ENCODE measurements at places on chromosomes 1 and 21.

- no peak for DNase-seq
Observed at GRCh38 chr21:23963454-23963853, 1643.8 kb downstream of the MRPL39 start.

- no peak for DNase-seq
Observed at GRCh38 chr1:22828484-22829308, 118.1 kb downstream of the EPHB2 start.

- peak; percentile 14 for DNase-seq
Observed at GRCh38 chr1:29736582-29737188, 500.4 kb downstream of the PTPRU start.

DNA sequence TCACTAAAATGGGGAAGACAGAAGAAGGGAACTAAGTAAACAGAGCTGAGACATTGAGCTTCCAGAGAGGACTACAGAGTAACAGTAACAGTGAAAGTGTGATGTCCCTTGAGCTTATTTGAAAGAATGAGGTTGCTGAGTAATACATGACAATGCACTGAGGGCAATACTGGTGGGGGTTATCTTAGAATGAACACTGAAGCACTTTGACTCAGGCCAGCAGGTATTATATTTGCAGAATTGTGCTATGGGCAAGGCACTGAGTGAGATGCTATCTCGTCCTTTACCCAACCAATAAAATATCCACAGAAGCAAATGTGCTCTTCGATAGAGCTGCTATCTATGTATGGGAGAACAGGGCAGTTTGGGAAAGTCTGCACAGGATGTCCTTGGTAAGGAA, 133.2 kb downstream of the DISP1 start:
- no peak for DNase-seq

DNA sequence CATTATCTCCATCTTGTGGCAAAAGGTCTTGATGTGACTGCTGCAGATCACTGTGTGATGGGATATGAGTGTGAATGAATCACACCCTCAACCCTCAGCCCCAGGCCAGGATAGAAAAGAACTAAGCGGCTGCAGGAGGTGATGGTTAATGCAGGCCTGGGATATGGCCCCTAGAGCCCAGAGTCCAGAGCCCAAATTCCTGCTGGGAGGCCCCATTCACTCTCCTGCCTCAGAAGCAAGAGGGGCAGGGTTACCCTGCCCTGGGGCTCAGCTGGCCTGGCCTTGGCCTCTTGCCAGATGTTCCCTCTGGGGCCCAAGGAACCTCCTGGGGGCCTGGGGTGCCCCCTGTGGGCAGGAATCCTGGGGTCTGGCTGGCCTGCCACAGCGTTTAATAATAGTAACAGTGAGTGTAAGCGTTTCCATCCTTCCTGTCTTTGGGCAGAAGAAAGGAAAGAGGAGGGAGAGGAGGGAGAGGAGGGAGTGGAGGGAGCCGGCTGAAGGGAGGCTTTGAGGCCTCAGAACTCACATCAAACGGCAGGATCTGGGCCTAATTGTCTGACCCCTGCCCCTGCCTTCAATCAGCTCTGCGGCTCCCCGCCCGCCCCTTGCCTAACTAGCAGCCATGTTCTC, 26.2 kb downstream of the DMAP1 start:
- DNase-seq: peak; percentile 39

GRCh38 chr1:223886516-223886921, 40.8 kb upstream of the TP53BP2 start:
- no peak for DNase-seq

- no peak for DNase-seq
Observed at GRCh38 chr21:43865540-43866259, 677 bp downstream of the AGPAT3 start.

- DNase-seq: no peak
Observed at GRCh38 chr1:111199329-111199728, 1.1 kb downstream of the DENND2D start.

- no peak for DNase-seq
Observed at GRCh38 chr1:27353629-27354028, 11.8 kb downstream of the SYTL1 start.

DNA sequence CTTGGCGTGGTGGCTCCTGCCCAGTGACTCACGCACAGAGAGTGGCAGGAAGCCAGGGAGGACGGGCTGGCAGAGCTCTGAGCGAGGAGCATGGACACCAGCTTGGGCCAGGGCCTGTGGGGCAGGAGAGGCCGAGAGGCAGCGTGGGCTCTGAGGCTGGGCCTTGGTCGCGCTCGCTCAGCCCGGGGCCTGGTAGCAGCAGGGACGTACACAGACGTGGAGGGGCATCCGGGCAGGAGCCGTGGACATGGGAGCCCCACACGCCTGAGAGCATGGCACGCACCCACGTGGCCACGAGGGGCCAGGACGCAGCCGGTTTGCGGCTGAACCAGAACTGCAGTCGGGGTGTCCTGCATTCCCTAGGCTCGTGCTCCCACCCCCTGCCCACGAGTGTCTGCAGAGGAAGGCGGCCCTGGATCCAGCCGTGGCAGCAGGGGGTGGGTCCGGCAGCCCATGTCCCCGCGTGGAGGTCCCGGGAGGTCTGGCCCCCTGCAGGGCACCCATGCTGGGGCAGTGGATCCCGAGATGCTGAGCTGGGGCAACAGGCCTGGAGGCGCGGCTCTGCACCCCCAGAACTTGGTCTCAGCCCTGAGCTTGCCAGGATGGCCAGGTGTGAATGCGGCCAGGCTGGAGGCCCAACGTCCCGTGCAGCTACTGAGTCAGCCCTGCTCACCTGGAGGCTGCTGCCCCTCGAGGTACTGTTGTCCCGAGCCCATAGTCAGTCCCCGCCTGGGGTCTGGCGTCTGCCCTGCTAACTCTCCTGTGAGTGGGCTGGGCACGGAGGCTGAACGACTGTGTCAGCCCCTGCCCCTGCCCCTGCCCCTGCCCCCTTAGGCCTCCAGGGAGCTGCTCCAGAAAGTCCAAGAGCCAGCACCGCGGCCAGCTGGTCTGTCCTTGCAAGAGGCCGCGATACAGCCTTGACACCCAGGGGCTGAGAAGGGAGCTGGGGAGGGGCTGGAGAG, 61.6 kb downstream of the SLX9 start:
- DNase-seq: no peak

DNA sequence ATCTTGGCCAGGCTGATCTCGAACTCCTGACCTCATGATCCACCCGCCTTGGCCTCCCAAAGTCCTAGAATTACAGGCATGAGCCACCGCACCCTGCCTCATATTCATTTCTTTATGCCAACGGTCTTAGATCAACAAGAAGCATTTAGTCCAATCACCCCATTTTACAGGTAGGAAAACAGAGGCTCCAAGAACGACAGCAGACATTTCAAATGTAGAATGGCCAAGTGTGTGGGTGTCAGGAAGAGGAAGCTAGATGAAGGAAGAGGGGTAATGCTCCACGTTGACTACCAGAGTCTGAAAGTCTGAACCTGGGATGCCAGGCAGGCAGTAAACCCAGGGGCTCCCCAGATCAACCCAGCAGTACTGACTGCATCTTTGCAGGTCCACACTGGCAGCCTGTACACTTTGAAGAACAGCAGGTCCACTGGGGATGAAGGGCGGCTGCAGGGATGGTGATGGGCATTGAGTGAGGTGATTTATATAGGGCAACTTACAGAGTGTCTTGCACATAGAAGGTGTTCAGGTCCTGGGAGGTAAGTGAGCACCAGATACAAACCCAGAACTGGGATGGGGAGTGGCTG, 120.2 kb downstream of the EPHB2 start:
- DNase-seq: no peak

DNA sequence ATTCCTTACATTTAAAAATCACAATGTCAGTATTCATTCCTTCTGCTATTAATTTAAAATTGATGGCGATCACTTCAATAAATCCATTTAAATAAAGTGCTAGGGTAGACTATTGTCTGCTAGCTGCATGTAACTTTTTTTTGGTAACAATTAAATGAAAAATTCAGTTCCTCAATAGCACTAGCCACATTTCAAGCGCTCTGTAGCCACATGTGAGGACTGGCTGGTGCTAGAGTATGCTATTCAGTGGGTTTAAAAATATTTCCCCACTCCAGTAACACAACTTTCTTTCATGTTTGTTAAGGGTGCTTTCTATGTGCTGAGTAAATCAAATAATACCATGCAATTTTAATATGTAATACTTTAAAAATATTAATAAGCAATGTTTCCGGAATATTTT, 108.2 kb downstream of the LTN1 start:
- no peak for DNase-seq

DNA sequence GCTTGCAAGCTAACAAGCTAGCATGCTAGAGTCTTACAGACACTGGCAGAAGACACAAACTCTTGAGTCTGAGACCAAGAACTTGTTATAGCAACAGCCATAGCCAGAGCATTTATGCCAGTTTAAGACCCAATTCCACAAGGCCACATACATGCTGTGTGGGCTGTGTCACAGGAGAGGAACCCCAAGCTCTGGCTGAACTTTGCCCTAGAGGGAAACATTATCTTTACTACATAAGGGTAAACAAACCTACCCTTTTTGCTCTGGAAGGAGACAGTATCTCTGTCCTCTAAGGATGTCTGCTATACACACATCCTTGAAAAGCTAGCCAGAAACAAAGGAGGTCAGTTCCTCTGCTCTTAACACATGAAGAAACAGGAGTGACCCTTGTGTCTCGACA, 70.3 kb downstream of the HSF2BP start:
- DNase-seq: no peak

DNA sequence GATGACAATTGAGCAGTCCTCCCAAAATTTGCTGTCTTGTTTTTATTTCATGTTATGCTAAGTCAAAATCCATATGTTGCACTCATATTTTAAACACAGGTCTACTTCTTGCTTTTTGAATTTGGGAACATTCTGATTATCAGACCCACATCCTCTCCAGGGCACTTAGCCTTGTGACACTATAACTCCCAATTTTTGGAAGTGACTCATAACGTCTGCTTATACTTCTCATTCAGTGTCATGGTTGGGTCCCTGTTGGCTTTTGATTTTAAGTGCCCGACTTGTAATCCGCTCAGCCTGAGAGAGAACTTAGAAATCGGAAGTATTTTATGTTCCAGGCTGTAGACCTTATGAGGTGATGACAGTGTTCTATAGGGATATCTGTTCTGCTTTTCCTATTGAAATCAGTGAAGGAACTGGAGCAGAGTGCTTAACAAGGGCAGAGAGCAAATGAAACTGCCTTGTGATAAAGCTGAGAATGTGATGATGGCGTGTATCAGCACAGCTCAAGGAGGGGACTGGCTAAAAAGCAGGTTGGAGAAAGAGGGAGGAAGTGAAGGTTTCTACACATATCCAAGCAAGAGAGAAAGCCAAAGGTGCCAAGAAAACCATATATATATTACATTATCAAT, 136.0 kb downstream of the HLX start:
- no peak for DNase-seq

DNA sequence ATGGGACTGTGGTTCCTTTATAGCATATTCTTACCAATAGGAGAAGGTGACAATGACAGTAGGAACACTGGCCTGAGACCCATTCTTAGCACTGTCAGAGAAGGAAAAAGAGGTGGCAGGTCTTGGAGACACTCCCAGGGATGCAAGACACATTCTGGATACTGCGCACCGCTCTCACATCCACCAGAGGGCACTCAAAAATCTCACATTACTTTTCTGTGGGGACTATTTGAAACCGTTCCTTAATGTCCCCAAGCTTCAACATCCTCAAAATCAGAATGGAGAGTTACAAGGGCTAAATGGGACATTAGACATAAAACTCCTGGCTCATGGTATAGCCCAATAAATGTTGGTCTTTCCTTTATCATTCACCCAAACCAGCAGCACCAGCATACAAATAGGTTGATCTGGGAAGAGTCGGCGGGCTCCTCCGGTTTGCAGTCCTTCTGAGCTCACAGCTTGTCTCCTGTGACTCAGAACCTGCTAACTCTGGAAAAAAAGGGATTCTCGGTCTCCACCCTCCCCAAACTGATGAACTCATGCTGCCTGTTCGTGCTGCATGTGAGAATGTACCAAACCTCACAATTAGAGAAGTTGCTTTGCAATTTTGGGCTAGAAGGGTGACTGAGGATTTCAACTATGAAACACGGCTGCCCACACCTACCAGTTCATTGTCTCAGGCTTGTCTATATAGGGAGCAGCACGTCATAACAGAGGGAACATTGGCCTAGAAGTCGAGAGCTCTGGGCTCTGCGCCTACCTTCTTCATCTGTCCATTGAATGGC, 40.2 kb downstream of the IL12RB2 start:
- peak; percentile 40 for DNase-seq

DNA sequence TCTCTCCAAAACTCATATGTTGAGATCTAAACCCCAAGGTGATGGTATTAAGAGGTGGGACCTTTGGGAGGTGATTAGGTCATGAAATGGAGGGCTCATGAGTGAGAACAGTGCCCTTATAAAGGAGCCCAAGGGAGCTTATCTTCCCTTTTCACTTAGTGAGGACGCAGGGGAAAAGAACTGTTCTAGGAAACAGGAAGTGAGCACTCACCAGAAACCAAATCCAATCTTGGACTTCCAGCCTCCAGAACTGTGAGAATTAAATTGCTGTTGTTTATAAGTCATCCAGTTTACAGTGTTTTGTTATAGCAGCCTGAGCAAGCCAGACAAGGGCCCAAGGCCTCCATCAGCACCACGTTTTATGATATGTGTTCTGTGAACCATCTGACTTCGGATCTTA, 60.3 kb upstream of the LRRC8D start:
- DNase-seq: no peak

DNA sequence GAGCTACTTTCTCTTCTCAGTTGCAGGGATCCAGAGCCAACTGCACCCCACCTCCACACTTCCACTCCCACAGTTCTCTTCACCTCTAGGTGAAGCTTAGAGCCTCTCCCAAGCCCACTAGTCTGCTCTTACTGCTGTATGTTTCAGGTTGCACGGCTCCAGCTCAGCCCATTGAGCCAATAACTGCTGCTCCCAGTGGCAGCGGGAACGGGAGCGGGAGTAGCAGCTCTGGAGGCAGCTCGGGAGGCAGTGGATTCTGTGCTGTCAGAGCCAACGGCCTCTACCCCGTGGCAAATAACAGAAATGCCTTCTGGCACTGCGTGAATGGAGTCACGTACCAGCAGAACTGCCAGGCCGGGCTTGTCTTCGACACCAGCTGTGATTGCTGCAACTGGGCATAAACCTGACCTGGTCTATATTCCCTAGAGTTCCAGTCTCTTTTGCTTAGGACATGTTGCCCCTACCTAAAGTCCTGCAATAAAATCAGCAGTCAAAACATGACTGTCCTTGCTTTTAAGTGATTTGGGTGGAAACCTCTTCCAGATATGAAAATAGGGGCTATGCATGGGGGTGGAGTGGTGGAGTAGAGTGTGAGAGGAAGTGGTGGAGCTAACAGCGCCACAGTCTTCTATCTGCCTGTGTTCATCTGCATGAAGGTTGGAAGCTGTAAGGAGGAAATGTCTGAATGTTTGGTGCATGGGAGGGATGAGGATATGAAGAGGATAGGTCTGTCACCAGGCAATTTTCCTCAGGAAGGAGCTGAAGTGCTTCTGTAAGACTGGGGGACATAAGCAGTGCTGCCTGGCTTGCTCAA, 29.6 kb downstream of the CHIA start:
- DNase-seq: no peak

- no peak for DNase-seq
Observed at GRCh38 chr1:91830242-91831131, 55.5 kb downstream of the TGFBR3 start.

DNA sequence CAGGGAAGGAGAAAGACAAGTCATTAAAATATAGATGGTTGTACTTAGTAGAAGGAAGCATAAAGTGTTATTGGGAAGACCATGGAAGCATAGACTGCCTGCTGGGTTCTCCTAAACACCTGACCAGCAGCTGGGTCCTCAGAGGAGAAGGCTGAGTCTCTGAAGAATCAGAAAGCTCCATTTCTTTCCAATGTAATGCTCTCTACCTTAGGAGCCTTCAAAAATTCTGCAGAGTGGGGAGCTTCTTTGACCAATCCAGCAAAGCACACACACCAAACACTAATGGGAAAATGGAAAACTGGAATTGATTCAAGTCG, 21.1 kb upstream of the BCL10 start:
- DNase-seq: no peak

GRCh38 chr1:22291057-22291456, 148.2 kb upstream of the WNT4 start:
- no peak for DNase-seq

Data from fibroblast of skin of left quadriceps (primary cell).